ENCODE measurements at places on chromosomes 7 and 10. TPM values are rescaled to one million over a fixed set of nuclear protein-coding genes. Genes with fewer than 3 reads are reported as not detected.

PHYHIPL gene
- total RNA-seq = 0.21 TPM

UCMA gene
- not detected for total RNA-seq

OR6V1 gene
- not detected for total RNA-seq

CDHR1 gene
- 398 TPM for total RNA-seq

ZCCHC24 gene
- 16.5 TPM for total RNA-seq

DRGX gene
- total RNA-seq = not detected

LRRD1 gene
- 0.29 TPM for total RNA-seq
